ENCODE measurements at places on chromosomes 6 and 20.

DNA sequence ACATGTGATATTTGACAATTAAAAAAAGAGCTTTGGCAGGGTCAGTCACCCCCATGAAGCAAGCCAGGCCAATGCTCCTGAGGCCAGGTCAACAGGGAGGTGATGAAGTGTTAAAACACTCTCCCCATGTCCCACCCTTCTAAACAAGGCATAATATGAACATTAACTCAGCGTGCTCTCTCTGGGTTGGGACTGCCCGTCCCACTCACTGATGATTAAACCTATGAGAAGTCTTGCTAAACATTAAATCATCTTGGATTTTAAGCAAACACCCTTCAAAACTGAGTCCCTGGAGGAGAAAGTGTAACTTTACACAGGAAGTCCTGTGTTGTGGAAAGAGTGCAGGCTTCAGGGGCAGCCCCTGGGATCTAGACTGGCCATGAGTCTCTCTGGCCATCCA is 558.5 kb downstream of the CD83 start:
- peak; percentile 28 for DNase-seq

DNA sequence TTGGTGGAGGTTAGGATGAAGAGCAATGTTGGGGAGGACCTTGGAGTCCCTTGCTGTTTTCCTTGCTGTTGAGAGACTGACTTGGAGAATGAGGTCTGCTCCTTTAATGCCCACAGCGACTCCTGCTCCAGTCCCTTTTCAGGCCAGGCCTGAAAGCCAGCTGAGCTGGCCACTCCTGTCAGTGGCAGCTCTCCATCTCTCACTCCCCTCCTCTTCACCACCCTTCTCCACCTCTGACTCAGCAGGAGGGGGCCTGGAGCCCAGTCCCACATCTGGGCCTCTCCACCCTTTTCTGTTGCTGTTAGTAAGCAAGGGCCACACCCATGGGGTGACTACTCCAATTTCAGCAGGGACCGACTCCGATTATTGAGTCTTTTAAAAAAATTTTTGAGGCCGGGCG is 2.2 kb downstream of the SNX21 start:
- no peak for DNase-seq

DNA sequence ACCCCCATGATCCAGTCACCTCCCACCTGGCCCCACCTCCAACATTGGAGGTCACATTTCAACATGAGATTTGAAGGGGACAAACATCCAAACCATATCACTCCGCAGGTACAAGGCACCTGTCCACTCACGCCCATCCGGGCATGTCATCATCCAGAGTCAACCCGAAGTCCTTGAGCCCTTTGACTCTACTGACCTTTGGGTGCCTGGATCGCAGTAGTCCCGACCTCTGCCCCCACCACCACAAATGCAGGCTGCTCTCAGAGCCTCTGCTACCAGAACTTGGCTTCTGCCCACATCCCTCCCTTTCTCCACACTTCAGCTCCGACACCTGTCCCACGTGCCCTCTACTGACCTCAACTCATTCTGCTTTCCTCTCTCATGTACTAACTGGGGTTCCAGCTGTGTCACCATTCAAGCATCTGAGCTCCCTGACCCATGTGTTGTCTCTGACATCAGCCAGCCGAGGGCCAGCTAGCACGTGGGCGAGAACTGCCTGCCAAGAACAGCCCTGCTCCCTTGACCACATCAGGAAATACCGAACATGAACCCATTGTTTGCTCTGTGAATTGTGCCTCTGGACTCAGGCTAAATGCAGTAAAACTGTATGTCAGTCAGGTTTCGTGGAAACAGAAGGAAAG is 498.3 kb upstream of the SULF2 start:
- DNase-seq, result peak; percentile 99

- no peak for DNase-seq
Observed at GRCh38 chr6:41657131-41658094, 19.1 kb downstream of the MDFI start.

GRCh38 chr6:127554435-127555006 is 22.5 kb upstream of the C6orf58 start:
- DNase-seq, result peak; percentile 31

DNA sequence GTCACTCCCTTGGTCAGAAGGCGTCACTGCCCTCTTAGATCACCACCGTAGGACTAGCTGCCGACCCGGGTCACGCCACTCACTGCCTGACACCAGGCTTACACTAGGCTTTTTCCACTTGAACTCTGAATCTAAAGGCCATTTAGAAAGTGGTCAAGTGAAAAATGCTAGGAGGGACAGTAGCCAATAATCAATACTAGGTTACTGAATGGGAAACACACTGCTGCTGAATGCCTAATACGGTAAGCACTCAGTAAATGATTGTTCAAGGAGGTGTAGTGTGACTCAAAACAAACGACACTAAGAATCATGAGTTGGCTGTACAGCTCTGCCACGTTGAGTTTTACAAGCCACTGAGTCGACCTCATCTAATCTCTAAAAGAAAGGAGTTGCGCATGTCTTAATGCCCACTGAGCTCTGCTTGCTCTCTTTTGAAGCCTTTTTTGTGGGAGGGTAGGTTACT is 760 bp upstream of the IBTK start:
- DNase-seq, result peak; percentile 65

DNA sequence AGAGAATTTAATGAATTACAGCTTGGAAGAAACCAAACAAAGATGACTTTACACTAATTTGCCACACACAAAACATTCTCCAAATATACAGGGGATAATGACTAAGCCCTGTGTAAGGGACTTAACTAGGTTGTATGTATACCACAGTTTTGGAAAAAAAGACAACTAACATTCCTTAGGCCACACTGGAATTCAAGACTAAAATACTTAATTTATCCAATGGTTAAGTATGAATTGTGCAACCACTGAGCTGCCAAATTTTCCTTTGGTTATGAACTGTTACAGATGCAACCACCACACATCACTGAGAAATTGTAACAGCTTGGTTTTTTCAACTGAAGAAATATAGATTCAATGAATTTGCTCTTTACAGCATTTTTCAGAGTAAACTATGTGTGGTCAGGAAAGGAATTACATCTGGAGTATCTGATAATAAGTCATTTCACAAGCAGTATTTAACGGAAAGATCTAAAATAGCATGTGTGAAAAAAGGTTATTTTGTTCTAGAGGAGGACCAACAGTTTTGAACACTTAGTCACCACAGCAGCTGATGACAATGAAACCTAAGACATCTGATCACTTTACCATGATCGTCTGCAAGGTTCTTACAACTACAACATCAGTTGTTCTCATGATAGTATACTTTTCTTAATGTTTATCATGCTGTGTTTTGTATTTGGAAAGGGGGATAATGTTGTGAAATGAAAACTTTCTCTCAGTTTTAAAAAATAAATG is 318.8 kb downstream of the BCKDHB start:
- DNase-seq, result peak; percentile 94

DNA sequence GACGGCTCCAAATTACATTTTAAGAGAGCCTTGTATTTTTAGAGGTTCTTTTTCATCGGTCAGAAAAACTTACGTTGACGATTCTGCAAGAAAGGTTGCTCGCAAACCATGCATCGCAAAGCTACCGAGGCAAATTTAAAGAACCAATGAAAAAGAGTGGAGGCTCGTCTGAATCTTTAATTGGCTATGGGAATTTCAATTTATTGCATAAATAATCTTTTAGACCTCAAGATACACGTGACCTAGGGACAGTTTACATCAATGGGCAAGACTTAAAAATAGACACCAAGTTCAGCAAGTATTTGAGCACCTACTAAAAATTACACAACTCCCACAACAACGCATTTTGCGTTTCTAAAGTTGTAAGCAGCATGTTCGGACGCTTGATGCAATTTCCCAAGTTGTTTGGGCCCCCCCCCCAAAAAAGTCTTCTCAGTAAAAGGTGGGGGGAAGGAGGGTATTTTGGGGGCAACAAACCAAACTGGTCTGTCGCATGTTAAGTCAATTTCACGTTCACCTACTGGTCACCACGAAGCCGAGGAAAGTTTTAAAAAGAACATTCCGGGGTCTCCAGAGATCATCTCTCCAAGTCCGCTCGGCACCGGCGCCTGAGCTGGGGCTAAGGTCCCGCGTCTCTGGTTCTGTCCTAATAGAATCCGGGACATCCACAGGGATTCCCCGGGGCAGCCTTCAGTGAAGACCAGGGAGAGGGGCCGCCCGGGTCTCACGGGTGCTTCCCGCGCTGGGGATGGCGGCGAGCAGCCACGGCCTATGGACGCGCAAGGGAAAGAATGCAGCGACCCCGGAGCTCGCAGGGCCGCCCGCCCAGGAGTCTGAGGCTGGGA is 851 bp downstream of the SNX5 start:
- peak; percentile 75 for DNase-seq

- no peak for DNase-seq
Observed at GRCh38 chr20:20304942-20305341, 63.0 kb upstream of the INSM1 start.

DNA sequence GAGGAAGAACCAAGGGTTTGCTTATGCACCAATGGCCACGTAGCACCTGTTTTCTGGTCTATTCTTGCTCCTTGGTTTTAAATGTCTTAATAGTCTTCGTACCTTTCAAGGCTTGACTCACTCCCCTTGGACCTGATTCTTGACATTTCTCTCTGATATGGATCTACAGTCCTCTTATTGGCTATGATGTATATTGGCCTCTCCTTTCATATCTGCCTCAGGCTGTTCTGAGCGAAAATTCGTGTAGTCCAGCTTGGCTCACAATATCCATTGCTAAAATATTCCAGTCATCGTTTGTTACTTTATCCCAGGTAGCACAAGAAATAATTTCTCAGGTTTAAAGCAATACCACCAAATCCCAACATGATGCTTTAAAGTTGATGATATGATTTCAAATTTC is 59.6 kb downstream of the MYB start:
- no peak for DNase-seq

GRCh38 chr6:156557251-156557910 is 219.8 kb upstream of the ARID1B start:
- peak; percentile 2 for DNase-seq

DNA sequence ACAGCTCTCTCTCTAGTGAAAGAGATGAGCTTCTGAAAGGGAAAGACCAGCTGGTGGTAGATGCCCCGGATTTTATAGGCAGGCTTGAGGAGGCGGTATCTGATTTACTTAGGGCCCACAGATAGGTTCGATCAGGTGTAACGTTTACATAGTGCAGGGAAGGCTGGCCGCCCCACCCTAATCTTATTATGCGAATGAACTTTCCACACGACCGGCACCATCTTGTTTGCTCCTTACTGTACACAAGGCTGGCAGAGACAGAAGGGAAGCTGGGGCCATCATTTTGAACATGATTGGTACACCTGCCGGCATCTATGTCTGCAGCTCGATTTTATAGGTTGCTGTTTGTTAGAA is 212.0 kb upstream of the JARID2 start:
- DNase-seq, result no peak

GRCh38 chr20:3794701-3795420 is 1.2 kb upstream of the CDC25B start:
- no peak for DNase-seq

DNA sequence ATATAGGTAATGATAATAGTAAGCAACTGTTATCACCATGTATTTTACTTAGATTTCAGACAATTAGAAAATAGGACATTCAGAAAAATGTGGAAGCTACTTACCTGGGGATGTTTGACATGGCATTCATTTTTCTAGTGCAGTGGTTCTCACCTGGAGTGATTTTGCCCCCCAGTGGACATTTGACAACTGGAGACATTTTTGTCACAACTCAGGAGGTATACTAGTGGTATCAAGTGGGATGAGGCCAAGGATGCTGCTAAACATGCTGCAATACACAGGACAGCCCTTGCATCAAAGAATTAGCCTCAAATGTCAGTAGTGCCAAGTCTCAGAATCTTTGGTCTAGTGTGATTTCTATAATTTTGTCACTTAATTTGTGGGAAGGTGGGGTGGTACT is 36.1 kb downstream of the NUS1 start:
- DNase-seq, result no peak

DNA sequence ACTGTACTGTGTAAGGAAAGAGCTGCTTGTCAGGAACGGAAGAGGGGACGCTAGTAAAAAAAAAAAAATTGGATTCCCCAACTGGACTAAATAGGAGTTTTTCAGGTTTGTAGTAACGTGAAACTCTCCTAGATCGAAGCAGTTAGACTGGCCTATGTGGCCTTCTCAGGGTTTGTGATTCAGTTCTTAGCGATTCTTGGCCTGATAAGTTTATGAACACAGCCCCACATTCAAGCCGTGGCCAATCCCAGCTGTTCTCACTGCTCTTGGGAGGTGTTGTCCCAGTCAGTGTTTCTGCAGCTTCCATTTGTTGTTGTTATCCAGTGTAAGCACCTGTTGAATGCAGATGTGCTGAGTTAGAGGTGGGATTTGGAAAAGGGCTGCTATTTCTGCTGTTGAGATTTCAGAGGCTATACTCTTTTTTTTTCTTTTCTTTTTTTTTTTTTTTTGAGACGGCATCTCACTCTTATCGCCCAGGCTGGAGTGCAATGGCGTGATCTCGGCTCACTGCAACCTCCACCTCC is 29.7 kb downstream of the TAF8 start:
- DNase-seq, result no peak

- DNase-seq, result no peak
Observed at GRCh38 chr6:39849764-39850163, 57.6 kb downstream of the DAAM2 start.

DNA sequence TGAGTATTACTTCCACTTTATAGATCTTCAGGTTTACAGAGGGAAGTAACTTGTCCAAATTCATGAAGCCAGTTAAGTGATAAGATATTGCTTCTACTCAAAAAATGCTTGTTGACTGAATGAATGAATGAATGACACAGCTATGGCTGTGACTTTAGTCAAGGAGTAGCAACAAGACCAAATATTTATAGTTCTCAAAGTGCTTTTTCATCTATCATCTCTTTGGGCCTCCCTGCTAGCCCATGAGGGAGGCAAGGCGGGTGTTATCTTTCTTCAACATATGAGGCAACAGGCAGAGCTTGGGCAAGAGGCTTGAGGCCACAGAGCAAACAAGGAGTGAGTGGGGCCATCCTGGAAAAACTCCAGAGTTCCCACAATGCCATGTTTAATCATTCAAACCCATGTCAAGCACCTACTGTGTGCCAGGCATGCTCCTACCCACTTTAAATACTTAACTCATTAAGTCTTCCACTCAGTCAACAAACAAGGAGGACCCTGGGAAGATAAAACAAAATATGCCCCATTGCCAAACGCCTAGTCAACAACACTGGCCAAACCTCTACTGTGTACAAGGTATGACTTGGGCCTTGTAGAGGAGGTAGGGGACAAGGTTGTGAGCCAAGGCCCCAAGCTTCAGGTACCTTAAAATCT is 15.9 kb downstream of the BCL2L1 start:
- DNase-seq, result peak; percentile 48

DNA sequence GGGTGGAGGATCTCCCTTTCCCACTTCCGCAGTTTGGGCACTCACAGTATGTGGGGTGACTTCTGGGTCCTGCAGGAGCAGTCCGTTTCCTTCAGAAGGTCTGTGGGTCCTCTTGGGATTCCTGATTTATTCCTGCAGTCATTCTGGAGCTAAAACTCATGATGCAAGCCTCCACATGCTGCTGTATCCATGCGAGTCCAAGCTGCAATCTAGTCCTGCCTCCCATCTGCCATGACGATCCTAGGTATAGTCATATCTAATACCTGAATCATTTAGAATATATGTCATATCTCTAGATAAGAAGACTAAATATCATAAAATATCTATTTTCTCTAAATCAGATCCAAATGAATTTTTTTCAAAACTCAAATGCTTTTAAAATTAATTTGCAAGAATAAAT is 103.4 kb upstream of the AHI1 start:
- no peak for DNase-seq

- no peak for DNase-seq
Observed at GRCh38 chr6:51711876-51712275, 375.5 kb downstream of the PKHD1 start.

GRCh38 chr20:3727401-3728021 is 5.0 kb upstream of the HSPA12B start:
- DNase-seq, result no peak
